ENCODE measurements at places on chromosomes 1 and 21.
A peak's percentile ranks its signal among the peaks of the same experiment; 100 is the strongest.

DNA sequence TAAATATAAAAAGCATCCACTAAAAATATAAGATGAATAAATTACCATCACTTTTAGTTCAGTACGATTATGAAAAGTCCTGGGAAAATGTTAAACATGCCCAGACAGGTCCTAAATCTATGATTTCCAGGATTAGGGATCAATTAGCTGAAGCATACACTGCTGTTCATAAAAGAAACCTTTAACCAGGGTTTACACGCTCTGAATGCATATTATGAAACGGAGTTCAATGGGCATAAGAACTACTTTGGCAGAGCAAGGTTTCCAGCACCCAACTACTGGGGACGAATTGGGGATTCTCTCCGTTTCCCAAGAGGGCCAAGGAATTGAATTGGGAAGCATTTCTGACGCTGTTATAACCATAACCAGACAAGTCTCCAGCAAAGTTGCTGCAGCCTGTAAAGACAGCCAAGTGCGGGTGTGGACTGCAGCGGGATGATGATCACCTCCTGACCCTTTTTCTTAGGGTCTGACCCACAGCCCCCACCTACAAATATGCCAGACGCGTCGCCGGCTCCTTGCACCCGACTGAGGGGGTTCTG is 1.6 kb downstream of the SLC30A1 start:
- DNase-seq, result no peak

GRCh38 chr1:74731399-74732052 is 1.3 kb downstream of the CRYZ start:
- no peak for DNase-seq

DNA sequence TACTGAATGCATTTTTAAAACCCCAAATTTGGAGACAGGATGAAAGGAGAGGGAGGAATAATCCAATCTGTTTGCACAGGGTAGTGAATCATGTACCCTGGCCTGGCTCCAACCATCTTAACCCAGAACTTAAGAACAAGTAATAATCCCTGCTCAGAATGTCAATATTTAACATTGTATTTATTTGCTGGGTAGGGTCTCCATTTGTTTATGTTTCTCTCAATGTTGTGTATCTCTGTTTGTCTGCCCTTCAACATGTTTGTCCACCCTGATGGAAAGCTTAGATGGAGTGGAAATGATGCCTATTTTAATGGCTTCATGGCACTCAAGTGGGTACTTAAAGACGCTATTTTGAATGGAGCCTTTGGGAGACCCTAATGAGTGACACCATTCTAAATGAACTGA is 54.4 kb upstream of the CDC42BPA start:
- DNase-seq, result no peak

GRCh38 chr1:157469752-157470675 is 82.3 kb downstream of the FCRL5 start:
- DNase-seq, result no peak

DNA sequence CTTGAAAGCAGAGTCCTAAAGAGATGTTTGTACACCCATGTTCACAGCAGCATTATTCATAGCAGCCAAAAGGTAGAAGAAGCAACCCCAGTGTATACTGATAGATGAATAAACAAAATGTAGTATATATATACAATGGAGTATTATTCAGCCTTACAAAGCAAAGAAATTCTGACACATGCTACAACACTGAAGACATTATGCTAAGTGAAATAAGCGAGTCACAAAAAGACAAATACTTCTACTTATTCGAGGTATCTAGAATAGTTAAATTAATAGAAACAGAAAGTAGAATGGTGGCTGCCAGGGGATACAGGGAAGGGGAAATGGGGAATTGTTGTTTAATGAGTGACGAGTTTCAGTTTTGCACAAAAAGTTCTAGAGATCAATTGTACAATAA is 23.5 kb downstream of the COP1 start:
- DNase-seq, result no peak

- DNase-seq, result no peak
Measured at GRCh38 chr1:54405898-54406293, 298 bp downstream of the SSBP3 start.

GRCh38 chr1:192251735-192252134 is 65.1 kb upstream of the RGS21 start:
- DNase-seq, result no peak

- DNase-seq, result no peak
Measured at GRCh38 chr1:83625646-83626045, 373.3 kb downstream of the TTLL7 start.

DNA sequence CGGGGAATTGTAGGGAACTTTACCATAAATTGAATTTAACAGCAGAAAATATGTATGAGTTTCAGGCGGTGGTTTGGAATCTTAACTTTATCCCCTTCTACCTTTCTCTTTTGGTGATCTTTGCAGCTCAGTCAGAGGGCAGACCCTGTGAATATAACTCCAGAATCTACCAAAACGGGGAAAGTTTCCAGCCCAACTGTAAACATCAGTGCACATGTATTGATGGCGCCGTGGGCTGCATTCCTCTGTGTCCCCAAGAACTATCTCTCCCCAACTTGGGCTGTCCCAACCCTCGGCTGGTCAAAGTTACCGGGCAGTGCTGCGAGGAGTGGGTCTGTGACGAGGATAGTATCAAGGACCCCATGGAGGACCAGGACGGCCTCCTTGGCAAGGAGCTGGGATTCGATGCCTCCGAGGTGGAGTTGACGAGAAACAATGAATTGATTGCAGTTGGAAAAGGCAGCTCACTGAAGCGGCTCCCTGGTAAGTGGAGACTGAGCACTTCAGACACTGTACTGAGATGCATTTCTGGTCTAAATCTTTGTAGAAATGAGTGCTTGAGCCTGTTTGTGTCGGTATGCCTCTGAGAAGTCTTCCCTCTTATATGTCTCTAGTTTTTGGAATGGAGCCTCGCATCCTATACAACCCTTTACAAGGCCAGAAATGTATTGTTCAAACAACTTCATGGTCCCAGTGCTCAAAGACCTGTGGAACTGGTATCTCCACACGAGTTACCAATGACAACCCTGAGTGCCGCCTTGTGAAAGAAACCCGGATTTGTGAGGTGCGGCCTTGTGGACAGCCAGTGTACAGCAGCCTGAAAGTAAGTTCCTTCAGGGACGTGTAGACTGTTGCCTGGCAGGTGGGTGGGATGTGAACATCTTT is 1.5 kb downstream of the CCN1 start:
- DNase-seq, result no peak

- DNase-seq, result no peak
Measured at GRCh38 chr1:199377211-199377610, 650.3 kb upstream of the NR5A2 start.

GRCh38 chr1:64363616-64364015 is 106.3 kb upstream of the CACHD1 start:
- no peak for DNase-seq

DNA sequence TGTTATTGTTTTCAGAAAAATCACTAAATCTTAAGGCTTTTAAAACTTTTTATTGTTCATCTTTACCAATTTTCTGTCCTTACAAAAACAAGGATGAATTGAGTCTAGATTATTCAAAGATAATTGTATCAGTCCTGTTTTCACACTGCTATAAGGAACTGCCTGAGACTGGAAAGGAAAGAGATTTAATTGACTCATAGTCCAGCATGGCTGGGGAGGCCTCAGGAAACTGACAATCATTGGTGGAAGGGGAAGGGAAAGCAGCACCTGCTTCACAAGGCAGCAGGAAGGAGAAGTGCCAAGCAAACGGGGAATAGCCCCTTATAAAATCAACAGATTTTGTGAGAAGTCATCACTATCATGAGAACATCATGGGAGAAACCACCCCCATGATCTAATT is 455.6 kb upstream of the ZP4 start:
- no peak for DNase-seq

DNA sequence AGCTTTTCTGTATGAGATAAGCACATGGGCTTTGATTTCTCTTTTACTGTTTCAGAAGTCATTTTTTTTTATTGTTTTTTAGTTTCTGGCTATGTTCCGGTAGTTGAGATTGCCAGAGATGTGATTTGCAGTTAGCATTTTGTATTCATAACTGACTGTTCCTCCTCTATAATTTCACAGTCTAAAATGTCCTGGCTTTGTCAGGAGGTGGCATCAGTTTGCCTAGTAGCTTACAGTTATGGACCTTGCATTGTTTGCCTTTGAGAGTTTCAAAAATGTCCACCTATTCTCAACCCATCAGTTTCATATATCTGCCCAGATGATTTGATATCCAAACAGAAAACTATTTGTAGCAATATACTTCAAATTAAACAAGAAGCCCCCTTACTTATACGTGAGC is 39.5 kb upstream of the ST6GALNAC3 start:
- DNase-seq, result no peak

GRCh38 chr1:235951661-235952060 is 85.0 kb upstream of the LYST start:
- no peak for DNase-seq

- no peak for DNase-seq
Measured at GRCh38 chr1:51794868-51795267, 83.7 kb downstream of the NRDC start.

GRCh38 chr1:152646656-152647055 is 16.5 kb upstream of the LCE2D start:
- no peak for DNase-seq

DNA sequence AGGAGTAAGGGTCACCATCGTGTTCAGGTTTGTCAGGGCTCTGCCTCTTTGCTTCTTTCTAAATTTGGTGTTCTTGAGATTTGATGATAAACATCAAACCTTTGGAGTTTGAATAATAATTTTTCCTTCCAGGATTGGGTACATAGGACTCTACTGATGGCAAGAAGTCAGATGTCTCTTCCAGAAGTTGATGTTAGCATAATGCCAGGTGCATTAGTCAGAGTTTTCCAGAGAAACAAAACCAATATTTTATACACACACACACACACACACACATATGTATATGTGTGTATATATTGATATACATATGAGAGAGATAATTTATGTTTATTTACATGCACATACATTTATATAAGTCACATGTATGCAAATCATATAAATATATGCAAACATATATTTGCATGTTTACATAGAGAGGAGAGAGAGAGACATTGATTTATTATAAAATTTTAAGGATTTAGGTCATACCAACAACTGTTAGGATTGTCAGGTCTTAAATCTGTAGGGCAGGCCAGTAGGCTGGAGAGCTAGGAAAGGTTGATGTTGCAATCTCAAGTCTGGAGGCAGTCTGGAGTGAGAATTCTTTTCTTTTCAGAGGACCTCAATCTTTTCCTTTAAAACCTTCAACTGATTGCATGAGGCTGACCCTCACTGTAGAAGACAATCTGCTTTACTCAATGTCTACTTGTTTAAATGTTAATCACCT is 199.2 kb downstream of the HLX start:
- no peak for DNase-seq

- DNase-seq, result no peak
Measured at GRCh38 chr21:38956007-38956406, 150.3 kb downstream of the ETS2 start.

GRCh38 chr1:176903474-176903873 is 261.0 kb downstream of the ASTN1 start:
- DNase-seq, result no peak

DNA sequence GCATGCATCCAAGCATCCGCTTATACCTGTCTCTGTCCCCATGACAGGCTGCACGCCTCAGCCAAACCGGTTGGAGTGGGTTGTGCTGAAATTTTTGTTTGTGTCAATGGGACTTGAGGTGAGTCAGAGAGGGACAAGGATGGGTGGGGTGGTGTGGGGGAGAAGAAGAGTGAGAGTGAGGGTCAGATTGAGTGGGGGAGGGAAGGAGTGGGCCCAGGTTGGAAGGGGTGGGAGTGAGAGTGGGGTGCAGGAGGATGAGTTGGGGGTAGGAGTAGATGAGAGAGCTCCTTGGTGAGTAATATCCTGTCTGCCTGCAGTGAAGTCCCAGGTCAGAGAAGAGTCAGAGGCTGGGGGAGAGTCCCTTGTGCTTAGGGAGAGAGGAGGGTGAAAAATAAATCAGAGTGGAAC is 3.3 kb upstream of the NECTIN4 start:
- DNase-seq, result peak; percentile 37

GRCh38 chr1:57678138-57678537 is 254.3 kb upstream of the DAB1 start:
- DNase-seq, result no peak

GRCh38 chr1:107739651-107740050 is 225.3 kb downstream of the VAV3 start:
- no peak for DNase-seq

DNA sequence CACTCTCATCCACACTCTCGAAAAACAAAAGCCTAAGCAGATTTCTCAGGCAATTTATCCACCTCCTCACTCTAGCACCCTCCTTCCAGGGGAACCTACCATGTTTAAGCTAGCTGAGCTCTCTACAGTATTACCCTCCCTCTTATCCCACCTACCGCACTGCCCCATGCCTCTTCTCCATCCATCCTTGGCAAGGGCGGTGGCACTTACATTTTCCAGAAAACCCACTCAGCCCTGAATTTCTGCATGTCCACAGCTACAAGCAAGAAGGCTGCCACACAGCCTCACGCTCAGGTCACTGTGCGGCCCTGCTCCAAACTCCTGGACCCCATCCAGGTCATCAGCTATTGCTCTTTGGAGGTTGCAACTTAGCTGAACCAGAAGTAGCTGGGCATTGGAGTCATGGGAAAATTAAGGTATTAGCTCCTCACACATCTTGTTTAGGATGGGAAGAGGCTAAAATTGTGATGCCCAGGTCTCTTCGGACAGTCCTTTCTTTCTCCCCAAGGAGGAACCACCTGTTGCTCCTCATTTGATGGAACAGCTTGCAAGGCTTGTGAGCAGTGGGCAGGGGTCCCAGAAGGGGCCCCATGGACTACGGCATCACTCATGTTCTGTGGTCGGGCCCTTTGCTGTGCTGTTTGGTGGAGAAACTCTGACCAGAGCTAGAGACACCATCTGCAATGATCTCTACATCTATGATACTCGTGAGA is 1.1 kb downstream of the KLHDC9 start:
- DNase-seq, result no peak

DNA sequence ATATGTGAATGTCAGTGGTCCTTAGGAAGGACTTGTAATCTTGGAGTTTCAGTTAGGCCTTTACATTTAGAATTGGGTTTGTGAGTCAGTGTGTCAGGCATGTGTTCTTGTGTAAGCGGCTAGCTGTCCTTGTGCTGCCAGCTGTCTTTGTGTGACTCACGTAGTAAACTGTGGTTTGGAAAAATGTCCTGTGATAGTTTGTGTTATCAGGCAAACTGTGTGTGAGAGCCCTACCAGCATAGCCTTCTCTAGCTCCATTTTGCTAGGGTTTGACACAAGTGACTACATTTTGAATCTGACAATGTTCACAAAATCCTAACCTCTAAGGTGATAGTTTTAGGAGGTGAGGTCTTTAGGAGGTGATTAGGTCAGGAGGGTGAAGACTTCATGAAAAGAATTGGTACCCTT is 6.9 kb upstream of the SLC35D1 start:
- DNase-seq, result no peak

- DNase-seq, result no peak
Measured at GRCh38 chr1:156050376-156050775, 3.2 kb downstream of the UBQLN4 start.

GRCh38 chr1:40630488-40631223 is 34.8 kb downstream of the RIMS3 start:
- DNase-seq, result no peak

- no peak for DNase-seq
Measured at GRCh38 chr1:191620883-191621282, 537.4 kb upstream of the RGS18 start.

- DNase-seq, result peak; percentile 48
Measured at GRCh38 chr1:15501208-15502032, 22.6 kb downstream of the CASP9 start.

Data from stimulated activated CD4-positive, alpha-beta T cell treated with anti-CD3 and anti-CD28 coated beads, Interleukin-4, amount 100 ng/mL, for 48 hours (primary cell).